ENCODE measurements at places on chromosomes 2 and 18. TPM values are rescaled to one million over a fixed set of nuclear protein-coding genes. Genes with fewer than 3 reads are reported as not detected.

GRCh38 chr2:202148515-202149154 is 75.6 kb downstream of the KIAA2012 start:
- DNase-seq: no peak

The TCF7L1 gene
- polyA plus RNA-seq: 26.2 TPM

DNA sequence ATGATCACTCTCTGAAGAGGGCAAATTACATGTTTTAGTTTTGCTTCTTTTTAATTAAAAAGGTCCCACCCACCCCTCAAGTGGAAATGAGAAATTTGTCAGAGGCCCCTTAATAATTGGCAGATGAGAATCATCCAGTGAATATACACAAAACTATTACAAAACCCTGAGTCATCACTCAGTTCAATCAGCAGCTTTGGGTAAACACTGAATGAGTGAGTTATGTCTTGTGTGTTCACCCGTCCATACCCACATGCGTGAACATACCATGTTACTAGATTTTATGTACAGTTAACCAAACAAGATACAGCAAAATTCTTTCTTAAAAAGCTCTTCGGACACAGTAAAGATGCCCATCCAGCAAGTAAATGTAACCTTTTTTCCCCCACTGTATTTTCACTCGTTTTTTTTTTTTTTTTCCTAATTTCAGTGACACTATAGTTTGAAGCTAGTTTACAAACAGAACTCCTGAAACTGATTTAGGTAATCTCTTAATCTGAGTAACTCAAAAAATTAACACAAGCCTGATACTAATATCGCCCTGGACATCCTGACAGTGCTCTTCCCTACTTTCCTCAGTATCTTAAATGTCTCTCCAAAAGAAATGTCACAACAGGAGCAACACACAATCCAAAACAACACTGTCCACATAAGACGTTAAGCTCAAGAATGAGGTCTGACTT is 1.4 kb downstream of the PSME4 start:
- DNase-seq: peak; percentile 58

The CNDP1 gene
- 0.74 TPM for polyA plus RNA-seq
